Renal cortex interstitium (tissue), 15 donors: ENCODE measurements at places on chromosomes 11 and 22. TPM values are rescaled to one million over a fixed set of nuclear protein-coding genes. Genes with fewer than 3 reads are reported as not detected.

PATL1 gene
- 49.8 TPM for polyA plus RNA-seq

OR5M3 gene
- polyA plus RNA-seq, result not detected

STK33 gene
- polyA plus RNA-seq, result 37.1 TPM

SAA4 gene
- not detected for polyA plus RNA-seq

BIRC3 gene
- polyA plus RNA-seq, result 0.92 TPM

GSTT2 gene
- polyA plus RNA-seq, result not detected

- no peak for DNase-seq
Observed at GRCh38 chr11:85694385-85694980, 8.5 kb upstream of the CCDC89 start.

- DNase-seq, result no peak
Observed at GRCh38 chr11:82731691-82732277, 1.9 kb downstream of the FAM181B start.

- no peak for DNase-seq
Observed at GRCh38 chr11:18726040-18726439, at the start of gene IGSF22. TSS of gene IGSF22 (minus strand) at chr11:18726188. CDS start at chr11:18724236, 1,952 bp downstream.

GRCh38 chr11:9293646-9294045 lies 20.7 kb downstream of the TMEM41B start:
- no peak for DNase-seq

DNA sequence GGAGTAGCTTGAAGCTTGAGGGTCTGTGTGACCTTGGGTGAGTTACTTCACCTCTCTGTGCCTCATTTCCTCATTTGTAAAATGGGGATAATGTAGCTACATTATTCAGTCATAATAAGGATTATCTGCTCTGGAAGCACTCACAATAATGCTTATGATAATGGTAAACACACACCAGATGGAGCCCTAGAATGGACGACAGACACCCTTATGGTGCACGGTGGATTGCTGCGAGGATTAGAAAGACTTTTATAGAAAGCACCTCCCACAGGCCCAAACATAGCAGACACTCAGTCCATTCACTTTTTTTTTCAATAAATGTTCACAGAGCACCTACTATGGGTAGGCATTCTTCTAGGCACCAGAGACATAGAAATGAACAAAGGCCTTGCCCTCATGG lies 53.8 kb downstream of the LARGE1 start:
- DNase-seq, result no peak

- peak; percentile 64 for DNase-seq
Observed at GRCh38 chr11:235997-236773, at the start of gene SIRT3. TSS of gene SIRT3 (minus strand) at chr11:236342. CDS start at chr11:236328, 14 bp downstream.

- DNase-seq, result no peak
Observed at GRCh38 chr11:104526006-104526405, 362.1 kb upstream of the PDGFD start.

- DNase-seq, result no peak
Observed at GRCh38 chr11:12889243-12889642, 119.9 kb upstream of the RASSF10 start.

DNA sequence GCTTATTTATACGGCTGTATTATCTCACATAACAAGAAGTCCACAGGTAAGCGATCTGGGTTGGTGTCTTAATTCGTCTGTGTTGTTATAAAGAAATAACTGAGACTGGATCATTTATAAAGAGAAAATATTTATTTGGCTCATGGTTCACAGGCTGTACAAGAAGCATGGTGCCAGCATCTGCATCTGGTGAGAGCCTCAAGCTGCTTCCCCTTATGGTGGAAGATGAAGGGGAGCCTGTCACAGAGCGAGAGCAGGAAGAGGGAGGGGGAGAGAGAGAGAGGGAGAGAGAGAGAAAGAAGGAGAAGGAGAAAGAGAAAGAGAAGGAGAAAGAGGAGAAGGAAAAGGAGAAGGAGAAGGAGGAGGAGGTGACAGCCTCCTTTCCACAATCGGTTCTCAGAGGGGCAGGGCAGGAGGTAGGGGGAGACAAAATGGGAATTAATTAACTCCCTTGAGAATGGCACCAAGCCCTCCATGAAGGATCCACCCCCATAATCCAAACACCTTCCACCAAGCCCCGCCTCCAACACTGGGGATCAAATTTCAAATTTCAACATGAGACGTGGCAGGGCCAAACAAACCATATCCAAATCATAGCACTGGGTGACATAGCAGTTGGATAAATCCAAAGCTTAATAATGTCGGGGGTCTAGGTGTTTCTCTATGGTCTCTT lies 15.0 kb upstream of the TRIM44 start:
- DNase-seq, result no peak

GRCh38 chr11:69353696-69354544 lies 60.0 kb downstream of the MYEOV start:
- no peak for DNase-seq

GRCh38 chr22:49968313-49968830 lies 7.8 kb downstream of the PIM3 start:
- DNase-seq, result no peak

DNA sequence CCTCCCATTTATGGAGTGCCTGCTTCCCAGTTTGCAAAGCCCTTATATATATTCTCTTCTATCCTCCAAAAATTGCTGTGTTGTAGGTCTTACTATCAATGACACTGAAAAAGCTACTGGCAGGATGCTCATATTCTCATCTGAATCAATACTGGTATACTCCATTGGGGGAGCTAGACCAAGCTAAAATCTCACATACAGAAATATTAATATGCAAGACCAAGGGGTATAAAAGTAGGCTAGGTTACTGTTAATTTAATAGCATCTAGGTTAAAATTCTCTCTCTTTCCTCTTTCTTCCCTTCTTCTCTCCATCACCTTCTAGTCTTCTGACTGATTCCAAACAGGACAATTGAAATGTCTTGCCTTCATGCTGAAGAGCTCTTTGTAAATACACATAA lies 17.1 kb upstream of the BDNF start:
- DNase-seq, result no peak
